Nucleus accumbens (tissue), 56 donors: ENCODE measurements at places on chromosomes 16 and 17.

DNA sequence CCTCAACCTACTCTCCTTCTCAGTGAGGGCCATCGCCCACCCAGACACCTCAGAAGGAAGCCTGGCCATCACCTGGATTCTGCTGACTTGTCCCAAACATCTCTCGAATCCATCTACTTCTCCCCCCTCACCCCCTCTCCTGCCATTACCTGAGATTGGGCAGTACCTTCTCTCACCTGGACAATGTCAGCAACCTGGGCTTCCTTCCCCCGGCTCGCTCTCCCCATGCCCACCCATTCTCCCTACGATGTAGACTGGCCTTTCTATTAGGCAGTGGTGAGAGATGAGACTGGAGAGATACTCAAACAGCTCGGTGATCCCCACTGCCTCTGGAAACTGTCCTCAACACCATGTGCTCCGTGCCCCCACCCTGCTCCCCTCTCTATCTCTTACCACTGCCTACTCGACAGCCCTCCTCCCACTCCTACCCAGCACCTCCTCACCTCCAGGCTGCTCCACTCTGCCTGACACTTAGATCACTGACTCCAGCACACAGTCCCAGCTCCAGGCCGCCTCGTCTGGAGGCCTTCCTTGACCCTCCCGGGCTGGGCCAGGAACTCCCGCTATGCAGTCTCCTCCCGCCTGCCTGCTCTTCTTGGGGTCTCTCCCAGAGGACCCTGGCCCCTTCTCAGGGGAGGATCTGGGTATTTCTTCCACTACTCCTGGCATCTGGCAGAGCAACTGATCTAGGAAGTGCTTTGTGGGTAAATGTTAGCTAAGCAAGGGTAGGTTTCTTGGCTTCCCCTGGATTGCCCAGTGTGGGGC, 235.8 kb upstream of the NLRP1 start:
- DNase-seq: no peak

- DNase-seq: no peak
Observed at GRCh38 chr17:49570540-49571242, 5.0 kb upstream of the NXPH3 start.

DNA sequence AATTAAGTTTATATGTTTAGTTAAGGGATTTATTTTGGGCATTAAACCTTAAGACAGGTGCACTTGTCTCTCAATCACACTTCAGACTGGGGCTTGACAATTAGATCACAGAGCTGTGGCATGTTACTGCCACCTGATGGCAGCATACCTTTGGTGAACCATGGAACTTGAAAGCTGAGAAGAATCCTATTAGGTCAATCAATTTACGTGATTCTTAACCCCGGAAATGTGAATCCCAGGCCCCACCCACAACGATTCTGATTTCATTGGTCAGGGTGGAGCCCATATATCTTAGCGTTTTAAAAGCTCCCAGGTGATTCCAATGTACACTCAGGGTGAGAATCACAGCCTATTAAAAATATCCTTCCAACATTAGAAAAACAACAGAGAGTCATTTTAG, 91.0 kb downstream of the GSG1L start:
- no peak for DNase-seq

DNA sequence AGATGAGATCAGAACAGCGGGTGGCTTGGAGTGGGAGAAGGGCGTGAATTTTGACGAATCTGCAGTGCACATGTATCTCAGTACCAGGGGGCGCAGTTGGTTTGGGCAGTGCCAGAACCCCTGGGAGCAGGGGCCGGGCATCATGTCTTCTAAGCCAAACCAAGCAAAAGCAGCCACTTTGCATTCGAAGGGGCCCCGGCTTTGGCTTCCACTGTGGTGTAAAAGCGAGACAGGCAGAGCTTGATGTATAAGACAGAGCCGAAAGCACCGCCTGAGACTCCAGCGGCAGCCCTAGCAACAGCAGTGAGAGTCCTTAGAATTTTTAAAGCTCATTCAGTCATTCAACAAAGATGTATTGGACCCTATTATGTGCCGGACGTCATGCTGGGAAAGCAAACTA, 3.8 kb upstream of the XYLT1 start:
- DNase-seq: no peak

DNA sequence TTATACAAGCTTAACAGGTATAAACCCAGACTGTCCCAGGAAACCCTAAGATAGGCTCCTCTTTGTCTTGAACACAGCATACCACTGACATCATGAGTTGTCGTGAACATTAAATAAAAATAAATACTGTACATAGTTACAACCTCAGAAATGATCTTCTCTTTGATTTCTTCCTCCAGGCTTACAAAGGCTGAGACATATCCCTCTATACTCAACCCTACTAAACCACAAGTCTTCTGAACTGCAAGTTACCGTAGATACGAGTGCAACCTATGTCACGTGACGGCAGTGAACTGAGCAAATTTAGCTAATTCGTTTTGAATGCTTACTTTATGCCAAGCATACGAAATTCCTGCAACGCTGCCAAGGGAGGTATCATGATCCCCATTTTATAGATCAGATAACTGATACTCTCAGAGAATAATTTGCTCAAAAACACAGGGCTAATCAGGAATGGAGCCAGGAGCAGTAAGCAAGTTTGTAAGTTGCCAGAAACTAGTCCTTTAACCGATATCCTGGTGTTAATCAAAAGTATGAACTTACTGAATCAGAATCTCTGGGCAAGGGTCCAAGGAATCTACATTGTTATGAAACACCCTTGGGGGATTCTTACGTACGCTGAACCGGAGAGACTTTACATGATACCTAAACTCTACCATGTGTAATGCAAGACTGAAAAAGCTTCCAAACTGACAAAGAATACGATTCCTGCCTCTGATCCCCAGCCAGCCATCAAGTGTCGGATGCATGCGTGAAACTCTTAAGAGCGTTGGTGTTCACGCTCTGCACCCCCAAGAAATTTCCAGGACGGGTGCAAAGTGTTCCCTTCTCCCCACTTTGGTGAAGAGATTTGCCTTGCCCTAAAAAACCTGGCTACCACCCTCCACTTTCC, 106.2 kb downstream of the XYLT1 start:
- no peak for DNase-seq
